ENCODE measurements at places on chromosomes 11 and 22. TPM values are rescaled to one million over a fixed set of nuclear protein-coding genes. Genes with fewer than 3 reads are reported as not detected.

The KCNJ5 gene
- total RNA-seq = not detected

The HPS5 gene
- total RNA-seq = 21.8 TPM

The FDX1 gene
- 12.2 TPM for total RNA-seq

The GP1BB gene
- not detected for total RNA-seq

The CCT8L2 gene
- total RNA-seq = not detected

The HORMAD2 gene
- not detected for total RNA-seq

The OR8B3 gene
- total RNA-seq = not detected

The VSIG10L2 gene
- not detected for total RNA-seq

The TMEM151A gene
- not detected for total RNA-seq

The TRIM22 gene
- total RNA-seq = 280 TPM

The DDX25 gene
- total RNA-seq = not detected

The PLCB3 gene
- total RNA-seq = 12.0 TPM

The GPHA2 gene
- not detected for total RNA-seq

The ANKRD49 gene
- 25.0 TPM for total RNA-seq

The ARHGAP1 gene
- total RNA-seq = 81.6 TPM

The MS4A14 gene
- not detected for total RNA-seq

The TPBGL gene
- total RNA-seq = 0.17 TPM

The TRIM49 gene
- not detected for total RNA-seq

The BAIAP2L2 gene
- total RNA-seq = 0.61 TPM

The DDIAS gene
- 13.8 TPM for total RNA-seq

The MRGPRE gene
- total RNA-seq = not detected

All from T-helper 1 cell treated with Interleukin-12 subunit alpha and Interleukin-12 subunit beta and Interleukin-4 antibody, amounts not matched to agents 30 ng/mL and 1 ng/mL, for 36 hours (primary cell).